ENCODE measurements at places on chromosomes 7 and 10. TPM values are rescaled to one million over a fixed set of nuclear protein-coding genes. Genes with fewer than 3 reads are reported as not detected.

GRCh38 chr7:125355899-125356298 is 426.3 kb upstream of the POT1 start:
- no peak for DNase-seq

DNA sequence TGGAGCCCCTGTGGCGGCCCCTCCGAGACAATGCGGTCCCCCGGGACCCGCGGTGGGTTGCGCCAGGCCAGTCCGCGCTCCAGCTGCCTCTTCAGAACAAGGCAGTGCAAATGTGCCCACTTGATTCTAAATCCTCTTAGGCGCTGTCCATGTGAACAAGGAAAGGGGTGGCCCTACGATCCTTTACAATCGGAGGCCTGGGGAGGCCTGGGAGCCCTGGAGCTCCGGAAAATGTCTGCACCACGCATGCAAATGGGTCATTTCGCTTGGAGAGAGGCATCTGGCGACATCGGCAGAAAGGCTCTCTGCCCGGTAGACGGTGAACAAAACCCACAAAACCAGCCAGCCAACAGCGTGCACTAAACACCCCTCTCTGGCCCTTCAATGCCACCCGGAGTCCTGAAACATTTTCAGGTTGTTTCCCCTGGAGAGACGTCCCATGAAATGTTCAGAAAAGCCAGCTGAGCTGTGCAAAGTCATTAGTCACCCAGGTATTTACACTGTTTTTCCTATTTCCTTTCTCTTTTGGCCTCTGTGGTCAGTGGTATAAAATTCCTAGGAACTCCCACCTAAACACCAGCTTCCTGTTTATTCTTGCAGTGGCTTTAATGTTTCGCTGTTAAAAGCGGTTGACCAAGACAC is 102.8 kb upstream of the ZNF438 start:
- DNase-seq = peak; percentile 92

DNA sequence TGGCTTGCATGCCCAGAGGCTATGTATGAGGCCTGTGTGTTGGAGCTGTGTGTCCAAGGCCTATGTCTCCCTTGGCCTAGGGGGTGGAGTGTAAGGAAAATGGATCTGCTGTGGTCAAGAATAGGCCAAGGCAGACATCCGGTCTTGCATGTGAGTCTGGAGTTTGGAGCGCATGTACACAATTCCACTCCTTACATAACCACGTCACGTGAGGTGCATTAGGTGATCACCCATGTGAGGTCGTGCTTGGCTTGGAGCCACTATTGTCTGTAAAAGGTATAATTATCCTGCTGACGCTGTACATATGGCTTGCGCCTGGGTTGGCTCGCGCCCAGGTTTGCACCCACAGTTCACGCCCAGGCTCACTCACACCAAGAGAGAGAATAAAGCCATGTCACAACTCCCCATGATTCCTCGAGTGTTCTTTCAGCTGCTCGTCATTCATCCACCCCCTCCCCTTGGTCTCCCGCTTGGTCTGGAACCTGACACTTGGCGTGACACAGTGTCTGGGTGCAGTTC is 105.5 kb downstream of the BICC1 start:
- DNase-seq = no peak

The EPDR1 gene
- not detected for total RNA-seq

DNA sequence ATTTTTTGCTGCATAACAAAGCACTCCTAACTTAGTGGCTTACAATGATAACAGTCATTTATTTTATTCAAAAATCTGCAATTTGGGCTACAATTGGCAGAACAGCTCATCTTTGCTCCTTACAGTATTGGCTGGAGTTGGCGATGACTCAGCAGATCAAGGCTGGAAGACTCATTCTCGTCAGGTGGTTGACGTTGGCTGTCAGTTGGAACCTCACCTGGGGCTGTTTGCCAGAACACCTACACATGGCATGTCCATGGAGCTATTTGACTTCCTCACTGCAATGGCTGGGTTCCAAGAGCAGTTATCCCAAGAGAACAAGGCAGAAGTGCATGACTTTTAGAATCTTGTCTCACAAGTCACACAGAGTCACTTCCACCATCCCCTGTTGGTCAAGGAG is 75.1 kb downstream of the NOD1 start:
- no peak for DNase-seq

The FMC1 gene
- 6.4 TPM for total RNA-seq

- peak; percentile 71 for DNase-seq
Measured at GRCh38 chr7:43721193-43721806, 8.0 kb downstream of the COA1 start.

The REEP3 gene
- 48.6 TPM for total RNA-seq

The MRC1 gene
- not detected for total RNA-seq

The FOXI2 gene
- not detected for total RNA-seq

GRCh38 chr7:36565792-36566356 is 158.4 kb downstream of the AOAH start:
- no peak for DNase-seq

The AGBL3 gene
- total RNA-seq = 0.28 TPM

GRCh38 chr10:72162978-72163377 is 52.8 kb upstream of the ANAPC16 start:
- peak; percentile 74 for DNase-seq

- no peak for DNase-seq
Measured at GRCh38 chr7:15439853-15440252, 122.0 kb downstream of the AGMO start.

- peak; percentile 86 for DNase-seq
Measured at GRCh38 chr7:17392846-17393245, 94.4 kb downstream of the AHR start.

The GPR26 gene
- not detected for total RNA-seq

DNA sequence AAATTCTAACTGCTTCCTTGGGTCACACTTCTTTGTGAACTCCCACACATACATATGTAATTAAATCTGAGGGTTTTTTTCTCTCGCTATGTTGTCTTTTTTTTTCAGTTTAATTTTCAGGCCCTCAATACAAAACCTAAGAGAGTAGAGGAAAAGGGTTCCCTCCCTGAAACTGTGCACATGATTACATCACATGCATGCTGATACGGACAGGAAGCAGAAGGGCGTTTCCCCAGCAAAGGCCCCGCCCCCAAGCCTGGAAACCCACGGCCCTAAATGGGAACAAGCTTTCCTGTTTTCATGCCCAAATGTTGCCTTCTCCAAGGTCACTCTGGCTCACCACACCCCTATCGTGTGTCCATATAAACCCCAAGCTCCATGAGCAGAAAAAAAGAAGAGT is 115.4 kb downstream of the TEX36 start:
- DNase-seq = no peak

The PDE1C gene
- total RNA-seq = 61.5 TPM

The SPDYE5 gene
- total RNA-seq = not detected

DNA sequence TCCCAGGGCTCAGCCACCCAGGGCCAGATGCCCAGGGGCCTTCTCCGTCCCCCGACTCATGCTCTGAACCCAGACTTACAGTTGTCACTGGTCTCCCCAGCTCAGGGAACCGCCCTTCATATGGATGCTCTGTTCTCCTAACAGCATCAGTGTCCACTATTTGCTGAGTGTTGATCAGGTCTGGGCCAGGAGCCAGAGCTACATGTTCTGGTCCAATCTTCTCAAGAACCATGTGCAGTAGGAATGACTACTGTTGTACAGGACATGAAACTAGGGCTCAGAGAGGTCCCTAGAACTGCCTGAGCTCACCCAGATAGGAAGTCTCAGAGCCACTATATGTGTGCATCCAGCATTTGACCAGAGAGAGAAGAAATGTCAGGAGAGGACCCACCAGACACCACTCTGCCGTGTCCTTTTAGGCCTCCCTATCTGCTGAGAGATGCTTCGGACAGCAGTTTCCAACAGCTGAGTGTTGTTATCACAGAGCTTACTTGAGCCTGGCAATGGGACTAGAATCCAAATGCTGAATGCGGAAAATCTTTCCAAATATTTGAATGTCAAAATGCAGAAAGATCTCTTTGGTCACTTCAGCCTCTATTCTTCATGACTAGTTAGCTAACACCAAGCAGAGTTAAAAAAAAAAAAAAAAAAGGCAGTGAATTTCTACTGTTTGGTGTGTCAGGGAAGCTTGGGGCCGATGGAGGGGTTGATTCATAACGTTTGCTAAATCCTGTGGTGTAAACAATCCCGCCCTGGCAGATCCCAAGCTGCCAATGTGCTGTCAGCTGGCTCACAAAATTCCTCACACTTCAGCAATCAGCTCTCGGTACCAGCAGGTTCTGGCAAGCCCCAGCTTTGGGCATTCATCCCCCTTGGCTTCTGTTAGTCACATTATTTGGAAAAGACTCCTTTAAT is 246.1 kb downstream of the TNS3 start:
- peak; percentile 81 for DNase-seq

- DNase-seq = no peak
Measured at GRCh38 chr7:46281071-46281470, 360.0 kb upstream of the IGFBP3 start.

DNA sequence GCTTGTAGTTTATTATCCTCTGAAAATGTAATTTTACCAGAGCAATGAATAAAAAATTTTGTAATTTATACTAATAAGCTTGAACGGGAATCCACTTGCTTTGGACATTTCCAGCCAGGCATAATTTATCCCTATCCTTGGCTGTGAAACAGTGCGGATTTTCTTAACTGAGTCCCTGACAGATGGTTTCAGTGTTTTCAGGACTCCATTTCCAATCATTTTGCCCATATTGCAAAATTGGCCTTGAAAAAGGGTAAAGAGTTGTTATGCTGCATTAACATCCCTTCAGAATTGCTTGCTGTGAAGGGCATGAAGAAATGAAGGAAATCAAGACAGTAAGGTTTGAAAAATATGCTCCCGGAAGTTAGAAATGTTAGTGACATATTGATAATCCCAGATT is 57.7 kb downstream of the NXPH1 start:
- DNase-seq = no peak

DNA sequence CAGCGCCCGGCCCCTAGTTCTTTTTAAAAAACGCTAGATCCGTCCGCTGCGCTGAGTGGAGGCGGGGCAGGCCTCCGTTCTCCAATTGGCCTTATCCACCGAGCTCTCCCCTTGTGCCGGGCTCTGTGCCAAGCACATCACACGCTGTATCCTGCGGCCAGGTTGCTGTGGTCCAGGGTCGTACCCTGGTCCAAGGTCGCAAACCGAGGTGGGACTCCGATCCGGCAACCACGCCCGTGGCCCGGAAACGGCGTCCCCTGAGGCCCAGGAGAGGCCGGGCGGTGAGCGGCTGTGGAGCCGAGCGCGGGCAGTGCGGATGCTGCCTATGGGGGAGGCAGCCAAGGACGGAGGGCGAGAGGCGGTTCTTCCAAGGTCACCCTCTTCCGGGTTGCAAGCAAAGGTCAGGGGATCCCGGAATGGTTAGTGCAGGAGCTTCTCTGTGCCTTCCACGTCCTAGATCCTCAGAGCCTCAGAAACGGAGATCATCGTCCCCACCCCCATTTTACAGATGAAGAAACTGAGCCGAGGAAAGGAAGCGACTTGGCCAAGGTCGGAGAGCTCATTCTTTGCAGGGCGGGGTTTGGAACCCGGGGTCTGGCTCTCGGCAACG is 72.4 kb upstream of the LRRC4 start:
- no peak for DNase-seq

DNA sequence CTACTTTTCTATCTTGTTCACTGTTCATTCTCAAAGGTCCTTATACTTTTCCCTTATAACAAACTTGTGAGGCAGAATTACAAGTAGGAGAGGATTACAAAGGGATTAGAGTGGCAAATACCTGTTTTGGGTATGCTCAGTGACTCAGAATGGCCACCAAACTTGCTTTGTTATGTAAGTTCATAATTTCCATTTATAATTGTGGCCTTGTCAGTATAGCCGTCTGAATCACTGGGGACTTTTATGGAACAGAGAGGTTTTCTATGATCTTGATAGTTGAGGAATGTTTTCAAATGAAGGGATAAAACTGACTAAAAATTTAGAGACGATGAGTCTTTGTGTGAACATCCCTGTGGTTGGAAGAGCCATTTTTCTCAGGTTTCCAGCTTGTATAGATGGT is 116.2 kb downstream of the SND1 start:
- peak; percentile 34 for DNase-seq

The SOSTDC1 gene
- total RNA-seq = under 0.01 TPM

The TRIP6 gene
- 39.2 TPM for total RNA-seq

- peak; percentile 91 for DNase-seq
Measured at GRCh38 chr7:64562626-64563278, at the start of gene ZNF680. Gene ZNF680, minus strand, starts transcription at chr7:64563071. Its CDS starts 117 bp downstream, at chr7:64562954.

DNA sequence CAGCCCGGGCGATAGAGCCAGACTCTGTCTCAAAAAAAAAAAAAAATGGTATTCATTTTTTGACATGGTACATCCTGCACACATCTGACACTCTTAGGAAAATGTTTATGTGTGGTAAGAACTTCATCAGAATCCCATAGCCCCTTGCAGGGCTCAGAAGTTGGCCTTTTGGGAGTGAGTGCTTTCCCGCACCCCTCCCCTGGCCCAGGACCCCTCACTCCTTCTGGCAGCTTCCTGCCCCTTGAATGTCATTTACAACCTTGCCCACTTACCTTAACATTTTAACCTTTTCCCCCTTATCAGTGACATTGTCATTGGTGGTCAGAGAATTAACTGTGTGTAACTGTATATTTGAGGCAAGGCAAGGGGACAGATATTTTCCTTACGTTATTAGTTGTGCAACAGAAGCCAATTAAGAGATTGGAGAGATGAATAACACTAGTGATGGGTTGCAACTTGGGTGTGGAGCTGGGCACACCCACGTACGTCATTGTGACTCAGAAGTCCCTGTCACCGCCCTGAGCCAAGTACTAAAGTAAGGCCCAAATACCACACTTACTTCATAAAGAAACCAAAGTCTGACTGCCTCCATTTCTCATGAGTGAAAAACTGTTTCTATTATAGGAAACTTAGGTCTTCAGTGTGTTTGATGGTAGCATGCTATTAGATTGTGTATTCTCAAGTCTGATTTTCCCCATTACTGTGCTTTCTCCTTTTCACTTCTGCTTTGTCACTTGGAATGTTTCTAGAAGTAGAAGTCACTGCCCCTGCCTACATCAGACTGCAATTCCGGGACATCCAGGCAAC is 31.6 kb downstream of the OGDH start:
- peak; percentile 89 for DNase-seq

The GRM8 gene
- not detected for total RNA-seq

GRCh38 chr7:50306494-50307367 is 2.2 kb downstream of the IKZF1 start:
- DNase-seq = no peak

GRCh38 chr7:2862831-2863361 is 18.8 kb upstream of the GNA12 start:
- DNase-seq = peak; percentile 75

- peak; percentile 84 for DNase-seq
Measured at GRCh38 chr10:22693371-22693784, 21.0 kb downstream of the PIP4K2A start.
